ENCODE measurements at places on chromosomes 12 and 14.
A peak's percentile ranks its signal among the peaks of the same experiment; 100 is the strongest.

GRCh38 chr12:75099210-75099609 lies 110.4 kb downstream of the KCNC2 start:
- no peak for DNase-seq

DNA sequence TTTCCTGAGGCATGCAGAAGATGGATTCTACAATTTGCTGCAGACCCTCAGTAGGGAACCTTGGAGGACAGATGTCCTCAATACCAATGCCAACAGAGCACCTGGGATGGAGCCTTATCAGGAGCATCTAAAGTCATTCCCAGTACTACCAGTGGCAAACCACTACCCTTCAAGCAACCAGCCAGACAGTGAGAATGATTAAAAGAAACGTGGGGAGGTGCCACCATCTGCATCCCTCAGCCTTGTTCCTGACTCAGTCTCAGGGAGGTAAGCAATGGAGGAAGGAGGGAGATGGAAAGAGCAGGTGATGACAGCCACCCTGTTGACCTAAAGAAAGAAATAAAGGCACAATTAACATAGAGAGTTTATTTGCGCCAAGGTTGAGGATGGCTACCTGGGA lies 175.2 kb upstream of the GRIN2B start:
- DNase-seq, result no peak

GRCh38 chr12:97490141-97490540 lies 27.5 kb downstream of the RMST start:
- no peak for DNase-seq

- DNase-seq, result no peak
Observed at GRCh38 chr14:49598485-49599300, at the start of gene LRR1. LRR1 (plus strand) TSS chr14:49598940; CDS start chr14:49599021, 81 bp downstream.

- DNase-seq, result no peak
Observed at GRCh38 chr14:58332561-58332960, 34.2 kb downstream of the ARID4A start.

GRCh38 chr12:124152731-124153130 lies 142.2 kb upstream of the RFLNA start:
- DNase-seq, result no peak

DNA sequence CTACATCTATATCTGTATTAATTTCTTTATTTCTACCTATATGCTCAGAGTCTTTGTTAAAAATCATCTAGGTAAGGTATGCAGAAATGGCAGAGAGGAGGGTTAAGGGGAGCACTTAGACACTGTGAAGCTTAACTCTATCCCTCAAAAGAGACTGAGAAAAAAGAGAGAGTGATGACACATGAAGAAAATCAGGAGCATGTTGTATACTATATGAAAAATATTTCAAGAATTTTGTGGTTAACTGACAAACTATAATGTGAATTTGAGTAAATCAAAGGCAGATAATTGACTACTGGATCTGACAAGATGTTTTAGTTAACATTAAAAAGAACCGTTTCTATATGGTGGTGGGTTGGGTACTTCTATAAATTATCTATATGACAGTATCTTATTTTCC lies 1814.2 kb upstream of the SEL1L start:
- no peak for DNase-seq

DNA sequence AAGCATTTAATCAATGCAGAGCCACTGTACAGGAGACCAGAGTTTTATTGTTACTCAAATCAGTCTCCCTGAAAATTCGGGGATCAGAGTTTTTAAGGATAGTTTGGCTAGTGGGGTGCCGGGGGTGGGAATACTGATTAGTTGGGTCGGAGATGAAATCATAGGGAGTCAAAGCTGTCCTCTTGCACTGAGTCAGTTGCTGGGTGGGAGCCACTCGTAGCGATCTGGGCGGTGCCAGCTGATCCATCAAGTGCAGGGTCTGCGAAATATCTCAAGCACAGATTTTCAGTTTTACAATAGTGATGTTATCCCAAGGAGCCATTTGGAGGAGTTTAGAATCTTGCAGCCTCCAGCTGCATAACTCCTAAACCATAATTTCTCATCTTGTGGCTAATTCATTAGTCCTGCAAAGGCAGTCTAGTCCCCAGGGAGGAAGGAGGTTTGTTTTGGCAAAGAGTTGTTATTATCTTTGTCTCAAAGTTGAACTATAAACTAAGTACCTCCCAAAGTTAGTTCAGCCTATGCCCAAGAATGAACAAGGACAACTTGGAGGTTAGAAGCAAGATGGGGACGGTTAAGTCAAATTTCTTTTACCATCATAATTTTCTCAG lies 169.4 kb upstream of the PLEKHG7 start:
- peak; percentile 14 for DNase-seq

GRCh38 chr12:131683266-131684014 lies 27.4 kb upstream of the SFSWAP start:
- no peak for DNase-seq

DNA sequence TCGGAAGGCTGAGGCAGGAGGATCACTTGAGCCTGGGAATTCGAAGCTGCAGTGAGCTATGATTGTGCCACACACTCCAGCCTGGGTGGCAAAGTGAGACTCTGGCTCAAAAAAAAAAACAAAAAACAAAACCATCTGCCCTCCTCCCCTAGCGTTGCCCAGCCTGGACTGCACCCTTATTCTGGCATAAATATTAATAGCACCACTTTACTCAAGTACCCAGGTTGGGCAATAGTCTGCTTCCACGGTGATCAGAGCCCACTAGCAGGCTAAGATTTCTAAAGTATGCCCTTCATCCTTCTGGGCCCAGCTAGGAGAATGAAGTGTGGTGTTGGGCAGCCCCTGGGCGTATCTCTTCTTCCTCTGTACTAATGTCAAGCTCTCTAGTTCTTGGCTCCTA lies 33.3 kb downstream of the KCTD10 start:
- DNase-seq, result no peak

- DNase-seq, result no peak
Observed at GRCh38 chr14:43204816-43205215, 1302.3 kb downstream of the FSCB start.

GRCh38 chr12:3598896-3599860 lies 108.2 kb downstream of the PRMT8 start:
- DNase-seq, result no peak

- no peak for DNase-seq
Observed at GRCh38 chr14:83707056-83707455, 1822.9 kb upstream of the FLRT2 start.

DNA sequence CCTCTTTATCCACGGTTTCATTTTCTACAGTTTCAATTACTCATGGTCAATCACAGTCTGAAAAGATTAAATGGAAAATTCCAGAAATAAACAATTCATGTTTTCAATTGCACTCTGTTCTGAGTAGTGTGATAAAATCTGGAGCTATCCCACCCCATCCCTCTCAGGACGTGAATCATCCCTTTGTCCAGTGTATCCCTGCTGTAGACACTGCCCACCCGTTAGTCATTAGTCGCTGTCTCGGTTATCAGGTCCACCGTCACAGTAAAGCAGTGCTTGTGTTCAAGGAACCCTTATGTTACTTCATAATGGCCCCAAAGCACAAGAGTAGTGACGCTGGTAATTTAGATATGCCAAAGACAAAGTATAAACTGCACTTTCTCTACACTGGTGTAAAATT lies 141.0 kb upstream of the LMNTD1 start:
- DNase-seq, result peak; percentile 53

- no peak for DNase-seq
Observed at GRCh38 chr14:103495854-103496253, 26.8 kb downstream of the CKB start.

Measured in GM04503 (cell line).